Kidney epithelial cell (primary cell): ENCODE measurements at places on chromosomes 5 and 9. TPM values are rescaled to one million over a fixed set of nuclear protein-coding genes. Genes with fewer than 3 reads are reported as not detected.
A peak's percentile ranks its signal among the peaks of the same experiment; 100 is the strongest.

ARHGEF39 gene
- 0.62 and 1.2 TPM in 2 replicates for total RNA-seq

C1QTNF3 gene
- total RNA-seq = 1.1 and 1.2 TPM in 2 replicates

NIPAL4 gene
- 22.7 and 30.5 TPM in 2 replicates for total RNA-seq

PRDM9 gene
- total RNA-seq = 0.07 TPM in 1 of 2 replicates, not detected in the other

PCDHGA12 gene
- 2.1 and 3.6 TPM in 2 replicates for total RNA-seq

GDA gene
- under 0.01 and 0.04 TPM in 2 replicates for total RNA-seq

PCDHB2 gene
- total RNA-seq = 5.7 and 5.8 TPM in 2 replicates

HRH2 gene
- total RNA-seq = 1.1 and 2.7 TPM in 2 replicates

UBE2QL1 gene
- 0.17 and 0.34 TPM in 2 replicates for total RNA-seq

GRCh38 chr5:58462623-58463230, 2.8 kb upstream of the PLK2 start:
- no peak for DNase-seq

GRCh38 chr5:141402553-141403243, at the start of gene PCDHGA9:
Gene PCDHGA9, plus strand, starts transcription at chr5:141402778. Its CDS starts 175 bp downstream, at chr5:141402953.
- DNase-seq = no peak

- DNase-seq = no peak
These were observed 51.1 kb upstream of the SNX2 start for GRCh38 chr5:122723606-122724352.

DNA sequence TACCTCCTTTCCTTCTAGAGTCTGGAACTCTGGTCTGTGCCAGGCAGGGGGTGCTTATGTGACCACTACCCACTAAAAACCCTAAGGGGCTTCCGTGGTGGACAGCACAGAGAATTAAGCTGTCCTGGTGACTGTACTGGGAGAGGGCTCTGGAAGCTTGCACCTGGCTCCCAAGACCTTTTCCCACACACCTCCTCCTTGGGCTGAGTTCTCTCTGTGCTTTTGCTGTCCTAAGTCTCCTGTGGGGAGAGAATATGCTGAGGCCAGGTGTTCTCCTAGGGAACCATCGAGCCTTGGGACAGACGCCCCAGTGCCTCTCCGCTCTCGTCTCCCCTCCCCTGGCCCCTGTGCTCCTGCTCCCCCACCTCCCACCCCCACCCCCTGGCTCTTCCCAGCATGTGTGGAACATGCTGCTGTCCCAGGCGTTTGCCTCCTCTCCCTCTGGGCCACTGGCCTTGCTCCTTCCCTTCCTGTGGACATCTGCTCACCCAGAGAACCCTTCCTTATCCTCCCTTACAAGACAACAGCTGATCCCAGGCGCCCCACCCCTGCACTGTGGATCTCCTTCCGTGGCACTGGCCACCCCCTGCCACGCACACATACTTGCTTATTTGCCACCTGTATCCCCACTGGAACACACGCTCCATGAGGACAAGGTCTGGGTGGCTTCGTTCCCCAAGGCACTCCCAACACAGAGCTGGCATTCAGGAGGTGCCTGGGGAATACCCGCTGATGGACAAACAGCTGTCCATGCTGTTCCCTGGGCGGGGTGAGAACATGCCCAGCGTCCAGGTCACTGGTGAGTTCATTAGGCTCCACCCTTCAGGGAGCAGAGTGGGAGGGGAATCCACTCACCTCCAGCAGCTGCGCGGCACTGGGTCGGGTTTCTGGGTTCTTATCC, 83.0 kb downstream of the STK10 start:
- no peak for DNase-seq

- DNase-seq = no peak
These were observed 341.1 kb downstream of the BRINP1 start for GRCh38 chr9:119027901-119028699.

DNA sequence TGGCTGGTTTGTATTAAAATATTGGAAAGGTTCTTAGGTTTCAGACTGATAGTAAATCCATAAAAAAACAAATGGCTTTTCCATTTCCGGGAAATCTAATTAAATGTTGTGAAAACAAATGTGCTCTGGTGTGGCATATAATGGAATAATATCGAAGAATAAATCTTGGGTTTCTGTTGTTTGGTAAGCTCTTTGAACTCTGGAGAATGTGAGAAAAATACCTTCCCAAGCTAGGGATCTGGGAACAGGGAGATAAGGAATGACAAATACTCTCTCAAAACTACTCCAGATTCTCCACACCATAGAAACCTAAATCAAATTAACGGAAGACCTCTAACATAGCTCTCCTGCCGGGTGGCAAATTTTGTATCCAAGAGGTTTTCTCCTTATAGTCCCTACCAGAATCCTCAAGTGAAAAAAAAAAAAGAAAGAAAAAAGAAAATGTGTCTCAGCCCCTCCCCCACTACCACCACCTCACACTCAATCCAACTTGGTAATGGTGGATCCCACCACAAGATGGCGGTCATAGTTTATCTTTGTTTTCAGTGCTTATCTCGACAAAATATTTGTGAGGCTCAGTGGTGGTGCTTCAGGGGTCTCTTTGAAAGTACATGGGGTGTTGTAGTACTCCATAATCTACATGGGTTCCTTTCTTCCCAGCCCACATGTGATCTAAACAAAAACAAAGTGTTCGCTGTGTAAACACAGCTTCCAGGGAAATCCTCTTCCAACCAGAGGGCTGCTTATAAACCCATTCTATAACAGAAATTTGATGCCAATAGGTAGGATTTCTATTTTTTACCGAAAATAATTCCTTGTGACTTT, 54.5 kb upstream of the FST start:
- DNase-seq = no peak

DNA sequence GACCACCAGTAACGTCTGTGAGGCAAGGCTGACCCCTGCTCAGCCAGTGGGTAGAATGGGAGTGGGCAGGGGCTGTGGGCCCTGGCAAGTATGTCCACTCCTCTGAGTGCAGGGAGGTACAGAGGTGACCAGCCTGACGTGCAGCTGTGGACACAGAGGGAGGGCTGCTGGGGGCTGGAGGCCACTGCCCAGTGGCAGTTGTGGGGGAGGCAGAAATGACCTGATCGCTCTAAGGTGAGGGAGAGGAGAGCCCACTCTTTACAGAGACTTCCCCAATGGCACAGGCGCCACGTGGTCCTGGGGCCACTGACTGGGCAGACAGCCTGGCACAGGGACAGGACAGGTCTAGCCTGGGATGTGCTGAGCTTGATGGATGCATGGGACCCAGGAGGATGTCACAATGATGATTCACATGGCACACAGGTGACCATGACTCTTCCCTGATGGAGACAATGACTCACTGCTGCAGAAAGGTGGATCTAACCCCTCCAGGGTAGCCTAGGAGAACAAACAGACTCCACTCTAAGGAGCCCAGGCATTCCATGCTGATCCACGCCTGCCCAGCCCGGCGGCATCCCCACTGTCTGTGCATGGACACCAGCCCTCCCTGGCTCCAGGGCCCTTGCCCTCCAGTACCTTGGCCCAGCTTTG, 7.7 kb downstream of the LPCAT1 start:
- peak; percentile 86 for DNase-seq

DNA sequence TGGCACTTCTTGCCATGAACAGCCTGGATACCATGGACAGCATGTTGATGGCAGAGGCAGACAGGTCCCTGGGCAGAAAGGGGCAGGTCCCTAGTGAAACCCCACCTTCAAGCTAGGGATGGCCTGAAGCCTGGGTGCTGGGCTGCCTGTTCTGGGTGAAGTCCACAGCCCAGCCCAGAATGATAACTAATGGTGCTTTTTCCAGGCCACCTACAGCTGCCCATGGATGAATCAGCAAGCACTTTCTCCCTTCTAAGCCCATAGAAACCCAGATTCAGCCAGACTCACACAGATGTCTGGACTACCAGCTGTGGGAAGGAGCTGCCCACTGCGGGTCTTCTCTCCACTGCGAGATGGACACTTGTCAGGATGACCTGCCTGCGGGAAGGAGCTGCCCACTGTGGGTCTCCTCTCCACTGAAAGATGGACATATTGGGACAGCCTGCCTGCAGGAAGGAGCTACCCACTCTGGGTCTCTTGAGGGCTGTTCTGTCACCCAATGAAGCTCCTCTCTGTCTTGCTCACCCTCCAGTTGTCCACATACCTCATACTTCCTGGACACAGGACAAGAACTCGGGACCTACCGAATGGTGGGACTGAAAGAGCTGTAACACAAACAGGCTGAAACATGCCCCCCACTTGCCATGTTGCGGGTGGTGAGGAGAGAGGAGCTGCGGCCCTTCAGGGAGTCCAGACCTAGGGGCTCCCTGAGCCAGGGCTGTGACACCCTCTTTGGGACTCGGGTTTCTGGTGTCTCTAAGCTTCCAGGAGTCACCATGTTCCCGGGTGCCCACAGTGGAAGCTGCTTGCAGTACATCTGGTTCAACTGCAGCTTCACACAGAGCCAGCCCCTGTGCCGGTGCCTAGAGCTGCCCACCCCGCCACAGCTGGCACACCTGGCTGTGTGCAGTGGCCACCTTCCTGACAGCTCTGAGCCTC, 60.7 kb upstream of the SYNPO start:
- no peak for DNase-seq

DNA sequence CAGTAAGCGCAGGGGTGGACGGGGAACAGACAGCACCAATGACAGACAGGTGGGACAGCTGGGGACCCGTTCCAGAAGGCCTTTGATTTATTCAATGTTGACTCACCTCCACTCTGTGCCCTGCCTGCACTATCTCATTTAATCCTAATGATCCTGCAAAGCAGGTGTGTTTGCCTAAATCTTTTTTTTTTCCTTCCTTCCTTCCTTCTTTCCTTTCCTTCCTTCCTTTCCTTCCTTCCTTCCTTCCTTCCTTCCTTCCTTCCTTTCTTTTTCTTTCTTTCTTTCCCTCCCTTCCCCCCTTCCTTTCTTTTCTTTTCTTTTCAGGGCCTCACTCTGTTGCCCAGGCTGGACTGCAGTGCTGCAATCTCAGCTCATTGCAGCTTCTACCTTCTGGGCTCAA, 17.1 kb upstream of the CORO2A start:
- DNase-seq = no peak

- no peak for DNase-seq
These were observed 67.1 kb upstream of the HSPB3 start for GRCh38 chr5:54388409-54388808.

DNA sequence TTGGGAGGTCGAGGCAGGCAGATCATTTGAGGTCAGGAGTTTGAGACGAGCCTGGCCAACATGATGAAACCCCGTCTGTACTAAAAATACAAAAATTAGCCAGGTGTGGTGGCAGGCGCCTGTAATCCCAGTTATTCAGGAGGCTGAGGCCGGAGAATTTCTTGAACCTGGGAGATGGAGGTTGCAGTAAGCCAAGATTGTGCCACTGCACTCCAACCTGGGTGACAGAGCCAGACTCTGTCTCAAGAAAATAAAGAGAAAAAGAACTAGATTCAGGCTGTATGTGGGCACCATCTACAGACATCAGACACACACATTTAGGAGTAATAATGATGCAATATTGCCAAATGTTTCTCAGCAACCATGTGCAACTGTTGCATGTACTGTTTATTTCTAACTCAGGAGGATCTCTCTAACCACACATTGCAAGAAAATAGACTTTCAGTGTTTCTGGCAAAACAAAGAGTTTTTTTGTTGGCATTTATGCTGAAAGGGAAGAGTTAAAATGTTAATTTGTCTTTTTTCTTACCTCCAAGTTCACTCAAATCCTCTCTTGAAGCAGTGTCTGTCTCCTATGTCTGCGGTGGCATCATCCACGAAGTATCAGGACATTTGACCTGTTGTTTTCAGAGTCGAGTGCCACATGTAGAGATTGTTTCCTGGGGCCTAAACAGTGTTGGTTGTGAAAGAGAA, 5.1 kb upstream of the ORM1 start:
- DNase-seq = no peak

DNA sequence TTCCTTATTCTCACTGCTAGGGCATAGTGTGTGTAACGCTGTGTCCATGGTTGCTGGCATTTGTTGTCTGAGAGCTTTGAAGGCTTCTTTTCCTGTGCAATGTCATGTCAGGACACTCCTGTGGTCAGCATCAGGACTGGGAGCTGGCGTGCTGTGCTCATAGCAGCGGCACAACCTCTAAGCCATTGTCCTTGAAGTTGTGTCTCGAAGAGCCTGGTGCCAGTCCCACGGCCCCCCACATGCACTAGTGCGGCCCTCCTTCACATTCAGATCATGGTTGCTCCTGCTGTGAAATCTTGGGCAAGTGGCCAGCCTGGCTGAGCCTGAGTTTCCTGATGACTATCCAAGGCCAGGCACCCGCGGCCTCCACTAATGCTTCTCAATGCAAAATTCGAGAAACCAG, 32.4 kb downstream of the PDZD2 start:
- DNase-seq = no peak

DNA sequence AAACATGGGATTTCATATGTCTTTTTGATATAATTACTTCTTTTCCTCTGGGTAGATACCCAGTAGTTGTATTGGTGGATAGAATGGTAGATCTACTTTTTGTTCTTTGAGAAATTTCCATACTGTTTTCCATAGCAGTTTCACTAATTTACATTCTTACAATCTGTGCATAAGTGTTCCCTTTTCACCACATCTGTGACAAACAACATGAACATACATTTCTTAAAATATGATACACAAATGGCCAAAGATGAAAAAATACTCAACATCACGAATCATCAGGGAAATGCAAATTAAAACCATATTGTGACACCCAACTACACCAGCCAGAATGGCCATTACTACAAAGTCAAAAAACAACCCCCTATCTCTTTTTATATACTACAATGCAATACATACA, 1778.5 kb upstream of the ACO1 start:
- DNase-seq = no peak

DNA sequence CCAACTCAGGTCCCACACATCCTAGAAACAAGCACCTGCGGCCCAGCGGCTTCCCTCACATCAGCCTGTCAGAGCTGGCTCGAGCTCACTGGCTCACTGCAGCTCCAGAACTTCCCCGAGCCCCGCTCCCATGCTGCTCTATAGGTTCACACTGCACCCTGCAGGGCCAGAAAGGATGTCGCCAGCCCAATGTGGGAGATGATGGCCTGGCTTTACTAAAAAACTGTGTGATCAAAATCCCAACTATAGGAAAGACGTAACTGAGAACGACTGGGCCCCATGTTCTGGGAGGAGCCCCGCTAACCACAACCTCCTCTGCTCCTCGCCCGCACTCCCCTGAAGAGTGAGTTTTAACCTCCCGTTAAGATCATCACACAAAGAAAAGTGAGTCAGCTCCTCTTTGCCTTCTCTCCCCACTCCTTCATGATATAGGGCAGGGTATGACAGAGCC, 4.6 kb downstream of the SURF4 start:
- no peak for DNase-seq

DNA sequence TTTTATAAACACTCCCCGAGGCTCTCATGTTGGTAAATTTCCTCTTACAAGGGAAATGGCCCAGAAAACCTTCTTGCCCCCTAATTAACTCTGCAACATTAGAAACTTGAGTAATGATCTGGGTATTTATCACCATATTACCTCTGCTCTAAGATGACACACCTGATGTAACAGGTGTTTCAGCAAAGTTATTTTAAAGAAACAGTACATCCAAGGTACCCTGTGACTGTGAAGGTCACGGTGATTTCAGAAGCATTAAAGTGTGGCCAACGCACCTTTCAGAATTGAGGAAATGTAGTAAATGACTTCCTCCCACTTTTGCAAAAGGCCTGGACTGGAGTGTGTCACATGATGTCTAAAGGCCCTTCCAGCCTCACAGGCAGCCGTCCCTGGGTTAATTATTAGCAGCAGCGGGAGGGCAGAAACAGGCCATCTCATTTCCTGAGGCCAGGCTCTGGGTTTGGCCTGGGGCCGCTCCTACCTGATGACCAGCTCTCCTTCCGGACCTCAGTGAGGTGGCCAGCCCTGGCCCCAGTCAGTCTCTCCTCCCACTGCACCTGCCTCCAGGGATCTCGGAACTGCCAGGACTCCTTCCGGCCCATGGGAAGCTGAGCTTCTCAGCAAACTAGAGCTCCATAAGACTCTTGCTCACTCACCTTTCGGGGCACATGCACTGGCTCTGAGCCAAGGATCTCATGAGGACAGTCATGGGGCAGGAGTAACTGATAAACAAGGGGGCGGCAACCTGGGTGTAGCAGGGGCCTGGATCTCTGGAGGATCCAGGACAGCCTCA, 20.7 kb downstream of the PTPN3 start:
- peak; percentile 93 for DNase-seq
